CMK (cell line): ENCODE measurements at places on chromosomes 5 and 9.

GRCh38 chr5:129459450-129459776 is 685 bp upstream of the ADAMTS19 start:
- no peak for DNase-seq

DNA sequence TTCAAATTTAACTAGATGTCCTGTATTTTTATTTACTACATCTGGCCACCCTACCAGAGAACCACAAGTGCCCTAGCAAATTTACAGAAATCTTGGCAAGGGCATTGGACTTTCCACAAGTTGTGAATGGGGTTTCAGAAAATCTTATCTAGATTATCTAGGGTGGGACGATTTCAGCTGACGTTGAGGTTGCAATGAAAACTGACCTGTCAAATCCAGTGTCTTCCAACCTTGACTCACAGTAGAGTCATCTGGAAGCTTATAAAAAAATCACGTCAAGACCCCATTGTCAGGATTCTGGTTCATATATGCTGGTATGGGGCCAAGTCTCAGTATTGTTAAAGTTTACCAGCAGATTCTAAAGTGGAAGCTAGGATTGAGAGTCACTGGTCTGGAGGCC is 109.6 kb upstream of the ACTBL2 start:
- no peak for DNase-seq

DNA sequence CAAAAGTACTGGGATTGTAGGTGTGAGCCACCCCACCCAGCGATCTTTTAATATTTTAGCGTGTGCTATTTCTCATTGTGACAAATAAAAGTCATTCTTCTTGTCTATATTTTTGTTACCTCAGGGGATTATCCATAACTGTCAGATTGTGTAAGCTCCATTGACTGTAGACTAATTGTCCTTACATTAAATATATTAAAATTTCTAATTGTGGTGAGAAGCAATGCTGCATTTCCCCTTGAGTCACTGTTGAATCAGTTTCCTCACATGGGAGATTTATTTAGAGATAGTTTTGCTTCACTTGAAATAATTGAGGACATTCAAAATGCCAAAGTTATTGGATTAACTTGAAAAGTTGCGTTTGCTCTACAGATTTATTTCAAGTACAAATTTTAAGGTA is 782.4 kb upstream of the WWC1 start:
- DNase-seq = no peak

- no peak for DNase-seq
Observed at GRCh38 chr5:75185763-75186162, 50.9 kb downstream of the ANKRD31 start.

DNA sequence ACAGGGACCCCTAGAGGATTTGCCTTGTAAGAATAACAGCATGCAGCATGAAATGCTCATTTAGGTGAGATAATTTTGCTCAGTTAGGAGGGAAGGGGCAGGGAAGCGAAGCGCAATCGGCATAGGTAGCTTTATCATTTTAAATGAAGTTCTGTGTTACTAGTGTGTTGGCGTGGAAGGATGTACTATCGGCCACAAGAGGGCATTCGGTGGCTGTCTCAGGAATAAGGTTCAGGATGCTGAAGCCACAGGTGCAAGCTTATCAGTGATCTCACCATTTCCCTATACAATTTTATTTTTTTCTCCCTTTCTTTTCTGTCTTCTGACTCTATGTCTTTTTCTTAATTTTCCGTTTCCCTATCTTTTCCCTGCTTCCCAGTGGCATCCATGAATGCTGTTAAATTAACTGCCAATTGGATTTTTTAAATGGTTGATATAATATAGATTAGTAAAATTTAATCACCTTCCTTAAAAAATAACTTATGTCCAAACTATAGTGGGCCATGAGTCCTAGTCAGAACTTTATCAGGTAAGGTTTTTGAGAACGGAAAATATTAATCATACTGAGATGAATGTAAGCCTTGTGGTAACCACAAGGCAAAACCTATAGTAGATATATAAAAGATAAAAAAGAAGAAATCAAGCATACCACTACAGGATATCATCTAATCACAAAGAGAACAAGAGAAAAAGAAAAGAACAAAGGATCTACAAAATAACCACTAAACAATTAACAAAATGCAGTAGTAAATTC is 1.2 kb upstream of the INSL6 start:
- DNase-seq = no peak

DNA sequence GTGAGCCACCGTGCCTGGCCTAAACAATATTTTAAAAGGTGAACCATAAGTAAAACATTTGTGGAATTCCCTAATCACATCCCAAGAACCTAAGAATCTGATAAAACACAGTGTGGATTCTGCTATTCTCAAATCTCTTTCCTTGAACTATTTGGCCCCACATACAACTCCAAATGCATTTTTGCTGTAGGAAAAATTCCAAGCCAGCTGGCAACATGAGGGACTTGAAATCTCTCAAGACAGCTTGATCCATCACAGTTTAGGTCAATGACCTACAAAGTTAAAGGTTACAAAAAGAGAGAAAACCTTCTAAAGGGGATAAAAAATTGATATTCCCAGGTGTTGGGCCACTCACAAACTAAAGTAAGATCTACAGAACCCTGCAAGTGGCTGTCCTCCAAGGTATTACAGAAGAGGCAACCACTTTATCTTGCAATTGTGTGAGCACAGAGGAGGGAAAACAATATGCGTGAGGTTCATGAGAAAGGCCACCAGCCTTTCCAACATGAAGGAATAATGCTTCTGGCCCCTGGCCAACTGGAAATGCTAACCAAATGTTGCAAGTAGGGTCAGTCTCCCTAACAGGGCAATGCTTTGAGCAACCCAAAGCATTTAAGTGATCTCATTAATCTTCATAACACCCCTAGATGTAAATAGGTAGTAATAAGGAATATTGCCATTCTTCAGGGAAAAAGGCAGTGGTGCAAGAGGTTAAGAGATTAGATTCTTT is 221.4 kb downstream of the SEMA5A start:
- no peak for DNase-seq
